Daoy (cell line): ENCODE measurements at places on chromosomes 1 and 21. TPM values are rescaled to one million over a fixed set of nuclear protein-coding genes. Genes with fewer than 3 reads are reported as not detected.

DNA sequence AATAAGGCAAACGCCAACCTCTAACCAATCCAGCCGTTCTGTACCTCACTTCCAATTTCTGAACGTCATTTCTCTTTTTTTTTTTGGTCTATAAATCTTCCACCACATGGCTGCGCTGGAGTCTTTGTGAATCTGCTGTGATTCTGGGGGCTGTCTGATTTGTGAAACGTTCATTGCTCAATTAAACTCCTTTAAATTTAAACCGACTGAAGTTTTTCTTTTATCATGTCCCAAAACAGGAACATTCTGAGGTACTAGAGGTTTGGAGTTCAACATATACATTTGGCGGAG is 65.5 kb upstream of the BACH1 start:
- no peak for DNase-seq

DNA sequence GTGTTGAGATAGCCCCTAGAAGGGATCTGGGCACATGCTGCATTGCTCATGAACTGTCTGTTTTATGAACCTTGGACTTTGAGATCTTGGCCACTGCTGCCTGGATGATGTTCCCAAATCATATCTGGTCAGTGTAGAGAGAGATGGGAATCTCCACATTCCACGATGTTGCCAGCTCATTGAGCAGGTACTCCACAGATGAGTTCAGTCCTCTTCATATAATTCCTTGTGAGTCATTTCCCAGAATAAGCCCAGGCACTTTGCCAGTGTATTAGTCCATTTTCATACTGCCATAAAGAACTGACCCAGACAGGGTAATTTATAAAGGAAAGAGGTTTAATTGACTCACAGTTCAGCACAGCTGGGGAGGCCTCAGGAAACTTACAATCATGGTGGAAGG is 254.0 kb upstream of the RUNX1 start:
- peak; percentile 81 for DNase-seq

Gene CLCNKA
- not detected in 2 replicates for total RNA-seq

Gene SMIM11
- total RNA-seq = 3.9 and 16.6 TPM in 2 replicates
